ENCODE measurements at places on chromosomes 2 and 18. TPM values are rescaled to one million over a fixed set of nuclear protein-coding genes. Genes with fewer than 3 reads are reported as not detected.

The PER2 gene
- 3.9 TPM for total RNA-seq

The DPP10 gene
- not detected for total RNA-seq

The ALPI gene
- not detected for total RNA-seq

The RAX gene
- total RNA-seq: not detected

The UCN gene
- total RNA-seq: 0.59 TPM

The NEUROD1 gene
- not detected for total RNA-seq

All from subcutaneous preadipocyte (primary cell).